ENCODE measurements at places on chromosomes 6 and 20. TPM values are rescaled to one million over a fixed set of nuclear protein-coding genes. Genes with fewer than 3 reads are reported as not detected.

Gene CDH22
- total RNA-seq, result 0.28 TPM

- DNase-seq, result no peak
Measured at GRCh38 chr6:163507965-163508364, 93.4 kb downstream of the QKI start.

Gene PXT1
- total RNA-seq, result not detected

DNA sequence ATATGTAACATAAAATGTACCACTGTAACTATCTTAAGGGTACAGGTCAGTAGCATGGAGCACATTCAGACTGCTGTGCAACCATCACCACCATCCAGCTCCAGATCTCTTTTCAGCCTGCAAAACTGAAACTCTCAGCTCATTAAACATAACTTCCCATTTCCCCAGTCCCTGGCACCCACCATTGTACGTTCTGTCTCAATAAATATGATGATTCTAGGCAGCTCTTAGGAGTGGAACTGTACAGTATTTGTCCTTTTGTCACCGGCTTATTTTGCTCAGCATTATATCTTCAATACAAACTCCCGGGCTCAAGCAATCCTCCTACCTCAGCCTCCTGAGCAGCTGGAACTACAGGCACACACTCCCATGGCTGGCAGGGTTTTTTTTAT, 1.5 kb downstream of the ZC3H12D start:
- no peak for DNase-seq

DNA sequence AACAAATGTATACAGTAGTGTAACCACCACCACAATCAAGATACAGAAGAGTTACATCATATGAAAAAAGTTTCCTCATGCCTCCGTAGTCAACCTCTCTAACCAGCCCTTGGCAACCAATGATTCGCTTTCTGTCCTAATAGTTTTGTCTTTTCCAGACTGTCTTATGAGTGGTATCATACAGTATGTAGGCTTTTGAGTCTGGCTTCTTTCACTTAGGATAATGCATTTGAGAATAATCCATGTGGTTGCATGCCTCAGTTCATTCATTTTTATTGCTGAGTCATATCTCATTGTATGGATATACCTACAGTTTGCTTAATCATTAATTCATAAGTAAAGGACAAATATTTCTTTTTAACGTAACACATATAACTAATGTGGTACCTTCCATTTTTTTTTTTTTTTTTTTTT, 86.4 kb upstream of the RIPOR2 start:
- DNase-seq, result no peak

- no peak for DNase-seq
Measured at GRCh38 chr20:63782051-63782471, 42.5 kb downstream of the SLC2A4RG start.

Gene ZNF311
- 2.0 TPM for total RNA-seq

DNA sequence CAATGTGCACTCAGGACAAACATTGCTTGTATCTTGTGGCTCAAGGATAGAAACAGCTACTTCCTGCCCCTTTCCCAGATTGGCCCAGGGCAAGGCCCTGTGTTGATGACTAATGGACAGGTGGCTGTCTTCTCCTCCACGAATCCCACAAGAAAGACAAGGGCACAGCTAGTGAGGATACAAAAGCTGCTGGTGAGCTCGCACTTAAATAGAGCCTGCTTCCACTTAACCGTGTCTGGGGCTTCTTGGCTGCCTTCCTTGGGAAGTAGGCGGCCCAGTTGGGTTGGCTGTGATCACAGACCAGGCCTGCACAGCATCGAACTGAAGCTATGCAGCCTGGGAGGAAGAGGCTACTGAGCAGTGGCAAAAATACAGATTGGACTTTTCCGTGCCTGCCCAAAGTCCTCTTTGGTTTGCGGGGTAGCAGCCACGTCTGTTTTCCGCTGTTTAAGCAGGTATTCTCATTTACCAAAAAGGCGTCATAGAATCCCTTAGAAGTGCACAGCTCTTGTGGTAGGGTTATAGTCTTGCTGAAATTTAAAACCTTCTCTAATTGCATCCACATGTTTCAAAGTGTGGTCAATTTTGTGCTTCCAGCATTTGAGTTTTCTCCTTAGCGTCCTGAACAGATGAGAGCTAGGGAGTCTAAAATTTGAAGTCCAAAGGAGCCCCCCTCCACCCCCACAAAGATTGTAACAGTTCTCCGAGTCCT, 23.0 kb upstream of the NAA20 start:
- DNase-seq, result no peak

- no peak for DNase-seq
Measured at GRCh38 chr6:168138436-168138835, 59.4 kb upstream of the FRMD1 start.

- no peak for DNase-seq
Measured at GRCh38 chr6:166304106-166304505, 4.1 kb downstream of the PRR18 start.

- no peak for DNase-seq
Measured at GRCh38 chr20:31641391-31641790, 3.7 kb downstream of the COX4I2 start.

Gene SLC13A3
- total RNA-seq, result 4.5 TPM

Gene C6orf141
- total RNA-seq, result 97.2 TPM

Gene SLC17A5
- 13.1 TPM for total RNA-seq

GRCh38 chr6:157853018-157853805, 30.2 kb downstream of the SNX9 start:
- no peak for DNase-seq

Gene SLC4A11
- 0.95 TPM for total RNA-seq

Gene HLA-DQA1
- not detected for total RNA-seq
